Kidney (tissue), 22 donors: ENCODE measurements at places on chromosomes 4 and X. TPM values are rescaled to one million over a fixed set of nuclear protein-coding genes. Genes with fewer than 3 reads are reported as not detected.

- no peak for DNase-seq
Observed at GRCh38 chr4:143406523-143406922, 69.8 kb downstream of the GAB1 start.

DNA sequence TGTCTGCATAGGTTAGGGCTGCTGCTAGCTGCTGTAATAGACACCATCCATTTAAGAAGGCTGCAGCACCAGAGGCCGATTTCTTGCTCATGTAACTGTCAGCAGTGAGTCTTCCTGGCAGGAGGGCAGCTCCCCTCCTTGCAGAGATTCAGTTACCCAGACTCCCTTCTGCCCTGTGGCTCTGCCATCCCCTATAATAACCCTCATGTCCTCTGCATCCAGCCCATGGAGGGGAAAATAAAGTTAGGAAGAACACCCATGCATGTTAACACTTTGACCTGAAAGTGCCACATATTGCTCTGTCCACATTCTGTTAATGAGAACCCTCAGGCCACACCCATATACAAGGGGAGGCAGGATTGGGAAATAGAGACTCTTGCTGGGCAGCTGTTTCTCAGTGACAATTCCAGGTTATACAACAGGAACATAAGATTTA, 5.4 kb downstream of the STBD1 start:
- peak; percentile 30 for DNase-seq

DNA sequence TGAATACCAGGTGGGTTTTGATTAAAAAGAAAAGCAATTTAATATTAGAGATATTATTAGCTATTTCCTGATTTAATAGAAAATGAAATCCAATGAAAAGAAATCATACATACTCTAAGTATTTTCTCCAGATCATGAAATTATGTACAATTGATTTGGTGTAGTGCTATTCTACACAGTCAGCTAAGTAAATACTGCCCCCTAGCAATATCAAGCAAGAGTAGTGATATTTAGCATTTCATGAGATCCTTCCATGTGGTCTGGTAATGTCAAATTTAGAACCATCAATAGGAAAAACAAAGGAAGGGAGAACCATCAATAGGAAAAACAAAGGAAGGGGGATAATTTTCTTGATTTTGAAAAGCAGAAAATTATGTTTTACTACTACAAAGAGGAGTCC, 114.6 kb downstream of the TBCK start:
- no peak for DNase-seq

GRCh38 chr4:177264788-177265422, 44.8 kb upstream of the NEIL3 start:
- no peak for DNase-seq

- DNase-seq: no peak
Observed at GRCh38 chr4:86449746-86450588, 90.1 kb upstream of the MAPK10 start.

DNA sequence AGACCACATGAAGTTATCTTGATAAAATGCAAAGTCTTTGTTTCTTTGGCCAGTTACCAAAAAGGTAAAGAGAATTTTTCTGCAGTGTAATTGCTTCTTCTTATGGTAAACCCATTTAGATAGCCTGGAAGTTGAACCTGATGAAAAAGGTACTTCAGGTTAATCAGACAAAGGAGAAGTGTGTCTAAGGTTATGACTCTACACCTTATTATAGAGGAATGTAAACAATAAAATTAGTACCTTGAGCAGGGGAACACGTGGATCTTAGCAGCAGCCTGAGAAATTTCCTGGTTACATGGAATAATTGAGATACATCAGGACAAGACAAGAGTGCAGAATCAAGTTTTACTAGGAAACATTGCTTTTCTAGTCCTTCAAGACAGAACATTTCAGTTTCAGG, 70.8 kb downstream of the RAP1GDS1 start:
- DNase-seq: no peak

- no peak for DNase-seq
Observed at GRCh38 chrX:131067846-131068745, 9.9 kb downstream of the ARHGAP36 start.

GPR50 gene
- total RNA-seq: not detected

MAGEA6 gene
- not detected for total RNA-seq
